ENCODE measurements at places on chromosomes 6 and 20. TPM values are rescaled to one million over a fixed set of nuclear protein-coding genes. Genes with fewer than 3 reads are reported as not detected.

Gene WFDC13
- total RNA-seq = not detected

GRCh38 chr20:6074145-6074561 lies 20.3 kb upstream of the LRRN4 start:
- no peaks in the 10 kb centered on the region for H3K36me3 ChIP-seq
- no peak for DNase-seq
- H3K27ac ChIP-seq = no peak overlapping the region
- peaks cover 3% of the 10 kb centered on the region for H3K27me3 ChIP-seq
- no peak overlapping the region for H3K4me3 ChIP-seq

GRCh38 chr6:95511404-95511803 lies 65.9 kb upstream of the MANEA start:
- H3K4me3 ChIP-seq = no peak overlapping the region
- H3K36me3 ChIP-seq = no peaks in the 10 kb centered on the region
- H3K27ac ChIP-seq = no peak overlapping the region
- no peak for DNase-seq

GRCh38 chr20:14696937-14697336 lies 359.5 kb upstream of the FLRT3 start:
- H3K27ac ChIP-seq = no peak overlapping the region
- no peak overlapping the region for H3K4me3 ChIP-seq
- no peaks in the 10 kb centered on the region for H3K36me3 ChIP-seq

DNA sequence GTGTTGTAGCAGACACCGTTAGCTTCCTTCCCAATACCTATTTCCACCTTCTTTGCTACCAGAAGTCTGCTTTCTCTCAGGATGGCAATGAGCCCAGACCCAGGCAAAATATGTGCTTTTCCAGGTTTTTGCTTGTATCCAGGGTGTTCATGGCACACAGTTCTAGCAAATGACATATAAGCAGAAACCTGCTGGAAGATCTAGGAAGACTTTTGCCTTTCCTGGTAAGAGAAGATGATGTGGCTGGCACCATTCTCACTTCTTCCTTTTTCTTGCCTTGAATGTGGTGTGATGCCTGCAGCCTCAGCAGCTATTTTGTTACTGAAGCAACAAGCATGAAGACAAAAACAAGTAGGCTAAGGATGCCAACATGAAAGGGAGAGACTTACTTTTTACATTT lies 19.2 kb upstream of the TBC1D22B start:
- no peak for DNase-seq
- H3K27ac ChIP-seq = no peak overlapping the region
- H3K4me1 ChIP-seq = peaks cover 11% of the 10 kb centered on the region
- H3K36me3 ChIP-seq = no peaks in the 10 kb centered on the region
- H3K4me3 ChIP-seq = no peak overlapping the region

Gene TMEM244
- not detected for total RNA-seq

Gene MLIP
- total RNA-seq = not detected

DNA sequence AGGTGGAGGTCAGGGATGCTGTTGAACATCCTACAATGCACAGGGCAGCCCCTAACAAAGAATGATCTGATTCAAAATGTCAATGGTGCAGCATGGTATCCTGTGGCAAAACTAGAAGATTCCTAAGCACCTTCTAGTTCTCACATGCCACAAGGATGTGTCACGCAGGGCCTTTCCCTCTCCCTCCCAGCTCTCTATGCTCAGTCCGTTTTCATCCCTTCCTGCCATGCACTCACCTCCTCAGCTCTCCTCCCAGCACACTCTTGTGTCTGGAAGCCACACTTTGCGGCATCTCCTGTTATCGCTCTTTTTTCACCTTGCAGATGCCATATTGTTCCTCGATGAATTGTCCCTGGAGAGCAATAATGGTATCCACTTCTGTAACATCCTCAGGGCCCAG lies 263.4 kb downstream of the CDC5L start:
- peaks cover 26% of the 10 kb centered on the region for H3K27me3 ChIP-seq
- DNase-seq = no peak
- H3K36me3 ChIP-seq = no peaks in the 10 kb centered on the region
- no peak overlapping the region for H3K27ac ChIP-seq
- H3K4me3 ChIP-seq = no peak overlapping the region

DNA sequence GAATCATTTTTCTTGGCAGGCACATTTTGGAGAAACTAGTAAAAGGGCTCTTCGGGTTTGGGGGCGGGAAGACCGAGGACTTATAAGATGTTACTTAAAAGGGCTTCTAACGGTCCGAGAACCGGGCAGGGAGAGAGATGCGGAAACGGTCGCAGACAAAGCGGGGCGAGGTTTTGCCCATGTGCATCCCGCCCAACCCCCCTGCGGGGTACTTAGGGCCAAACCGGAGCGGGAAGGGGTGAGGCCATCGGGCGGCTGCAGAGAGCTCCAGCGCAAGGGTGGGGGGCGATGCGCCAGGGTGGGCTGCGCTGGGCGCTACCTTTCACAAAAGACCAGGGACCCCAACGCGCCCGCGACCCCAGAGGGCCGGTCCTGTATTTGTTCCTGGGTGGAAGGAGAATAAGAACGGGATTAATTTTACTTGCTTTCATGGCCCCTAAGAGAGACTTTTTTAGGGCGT lies 616 bp downstream of the TUBB start:
- H3K36me3 ChIP-seq = peaks cover 55% of the 10 kb centered on the region
- H3K27me3 ChIP-seq = no peaks in the 10 kb centered on the region
- H3K4me3 ChIP-seq = peak overlapping the region; percentile 99
- peaks cover 73% of the 10 kb centered on the region for H3K4me1 ChIP-seq
- H3K27ac ChIP-seq = peak overlapping the region; percentile 97
- DNase-seq = peak; percentile 65

DNA sequence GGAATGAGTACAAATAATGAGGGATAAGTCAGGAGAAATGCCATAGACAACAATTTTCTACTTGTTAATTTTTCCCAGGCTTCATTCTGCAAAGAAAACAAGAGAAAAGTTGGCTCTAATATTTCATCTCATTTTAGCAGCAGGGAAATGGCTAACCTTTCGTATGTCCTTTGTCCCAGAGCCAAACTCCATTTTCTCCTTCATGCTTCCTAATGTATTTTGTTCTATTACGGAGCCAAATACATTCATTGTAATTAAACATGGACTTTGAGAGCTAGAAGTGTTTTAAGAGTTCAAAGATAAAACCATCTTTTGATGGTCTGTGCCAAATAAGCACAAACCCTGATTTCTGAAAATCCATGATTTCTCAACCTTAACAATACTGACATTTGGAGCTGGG lies 136.9 kb downstream of the PTCHD4 start:
- no peaks in the 10 kb centered on the region for H3K27me3 ChIP-seq
- no peaks in the 10 kb centered on the region for H3K4me1 ChIP-seq
- DNase-seq = no peak
- no peak overlapping the region for H3K4me3 ChIP-seq
- no peaks in the 10 kb centered on the region for H3K36me3 ChIP-seq

GRCh38 chr20:39795401-39796272 lies 833.5 kb downstream of the DHX35 start:
- DNase-seq = no peak
- H3K27ac ChIP-seq = no peak overlapping the region
- no peak overlapping the region for H3K4me3 ChIP-seq
- peaks cover 3% of the 10 kb centered on the region for H3K27me3 ChIP-seq

DNA sequence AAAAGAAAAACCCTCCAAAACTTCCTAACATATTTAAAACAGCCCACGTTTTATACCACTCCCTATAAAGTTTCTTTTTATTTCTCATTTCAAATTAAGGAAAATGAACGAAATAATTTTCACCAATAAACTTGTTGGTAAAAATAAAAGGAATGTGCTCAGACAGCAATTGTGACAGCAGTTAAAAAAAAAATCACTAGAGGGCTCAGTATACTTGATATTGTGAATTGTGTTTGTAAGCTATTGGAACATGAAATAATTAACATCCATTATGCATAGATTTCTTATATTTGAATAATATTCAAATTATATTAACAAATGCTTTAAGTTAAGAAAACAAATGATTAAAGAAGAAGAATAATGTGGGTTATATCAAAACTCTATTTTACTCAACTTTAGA lies 105.5 kb downstream of the ASCC3 start:
- peaks cover 8% of the 10 kb centered on the region for H3K36me3 ChIP-seq
- no peak overlapping the region for H3K27ac ChIP-seq
- H3K4me3 ChIP-seq = no peak overlapping the region
- H3K27me3 ChIP-seq = no peaks in the 10 kb centered on the region
- no peak for DNase-seq

Gene TENT5A
- 9.4 TPM for total RNA-seq

Gene CALHM6
- 16.5 TPM for total RNA-seq

Gene RHAG
- total RNA-seq = not detected

DNA sequence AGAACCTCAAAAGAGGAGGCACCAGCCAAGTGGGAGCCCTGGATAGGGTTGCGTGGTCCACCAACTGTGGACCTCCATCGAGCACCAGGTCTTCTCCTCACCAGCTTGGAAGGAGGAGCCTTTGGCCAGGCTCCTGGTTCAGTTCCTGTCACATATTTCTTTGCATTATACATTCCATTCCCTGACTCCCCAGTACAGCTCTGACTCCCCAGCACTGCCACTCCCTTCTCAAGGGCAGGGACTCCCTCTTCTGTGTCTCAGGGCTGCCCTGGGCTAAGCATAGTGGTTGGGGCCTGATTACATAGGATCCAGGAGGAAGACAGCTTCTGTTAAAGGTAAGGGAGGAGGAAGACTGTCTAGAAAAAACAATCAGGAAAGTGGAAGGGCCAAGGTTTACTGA lies 91.1 kb downstream of the MRPL14 start:
- H3K36me3 ChIP-seq = no peaks in the 10 kb centered on the region
- H3K4me3 ChIP-seq = no peak overlapping the region
- H3K27ac ChIP-seq = no peak overlapping the region
- H3K4me1 ChIP-seq = peaks cover 3% of the 10 kb centered on the region
- DNase-seq = no peak

GRCh38 chr6:78526432-78526831 lies 340.9 kb upstream of the IRAK1BP1 start:
- H3K27me3 ChIP-seq = no peaks in the 10 kb centered on the region
- H3K27ac ChIP-seq = no peak overlapping the region
- no peak overlapping the region for H3K4me3 ChIP-seq
- H3K4me1 ChIP-seq = no peaks in the 10 kb centered on the region
- no peak for DNase-seq
- no peaks in the 10 kb centered on the region for H3K36me3 ChIP-seq

Gene SIGLEC1
- not detected for total RNA-seq

DNA sequence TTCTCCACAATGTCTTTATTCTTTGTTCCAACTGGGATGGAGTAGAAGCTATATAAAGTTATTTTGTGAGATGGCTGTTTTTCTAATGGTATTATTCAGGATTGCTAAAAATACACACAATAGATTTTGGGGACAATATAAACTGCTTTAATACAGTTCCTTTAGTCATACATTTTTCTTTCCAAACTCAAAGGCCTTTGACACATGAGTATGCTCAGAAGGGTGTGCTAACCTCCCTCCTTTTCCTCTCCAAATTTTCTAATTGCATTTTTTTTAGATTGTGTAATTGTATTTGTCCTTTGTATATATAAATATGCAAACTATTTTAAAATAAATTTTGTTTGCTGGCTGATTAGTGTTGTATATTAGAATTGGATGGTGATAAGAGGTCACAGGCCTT lies 119.6 kb upstream of the FOXO3 start:
- no peaks in the 10 kb centered on the region for H3K27me3 ChIP-seq
- peaks cover 2% of the 10 kb centered on the region for H3K36me3 ChIP-seq
- H3K27ac ChIP-seq = no peak overlapping the region
- H3K4me1 ChIP-seq = peaks cover 19% of the 10 kb centered on the region

Gene OR2H1
- total RNA-seq = not detected

- H3K27ac ChIP-seq = no peak overlapping the region
- no peaks in the 10 kb centered on the region for H3K27me3 ChIP-seq
- H3K36me3 ChIP-seq = peaks cover 46% of the 10 kb centered on the region
Observed at GRCh38 chr6:98924647-98925046, 23.1 kb downstream of the FBXL4 start.

DNA sequence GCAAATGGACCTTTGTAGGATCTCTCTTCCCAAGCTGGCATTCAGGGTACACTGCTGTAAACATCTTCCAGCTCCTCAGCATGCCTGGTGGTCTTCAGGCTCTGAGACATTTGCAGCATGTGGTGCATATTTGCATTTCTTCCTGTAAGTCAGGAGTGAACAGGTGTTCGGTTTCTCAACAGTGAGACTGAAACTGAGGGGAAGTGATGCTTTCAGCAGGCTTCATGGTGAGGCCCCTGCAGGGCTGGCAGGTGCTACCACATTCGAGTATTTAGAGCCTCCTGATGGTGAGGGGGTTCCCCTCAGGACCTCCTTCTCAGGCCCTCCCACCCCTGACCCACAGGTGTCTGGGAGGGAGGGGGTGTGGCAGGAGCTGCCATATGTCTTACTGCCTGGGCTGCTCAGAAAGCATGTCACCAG lies 15.1 kb downstream of the MYBL2 start:
- peak overlapping the region; percentile 97 for H3K27ac ChIP-seq
- H3K36me3 ChIP-seq = peaks cover 43% of the 10 kb centered on the region
- peak overlapping the region; percentile 73 for H3K4me3 ChIP-seq
- peaks cover 61% of the 10 kb centered on the region for H3K4me1 ChIP-seq
- DNase-seq = peak; percentile 65

Measured in activated B cell treated with CpG ODN at 0.5 μM for 24 hours (primary cell).